Natural killer cell treated with Interleukin-12 subunit alpha and Interleukin-12 subunit beta and Interleukin-15 and Interleukin-18, amount 100 ng/mL, for 72 hours (primary cell): ENCODE measurements at places on chromosomes 6 and 20.
A peak's percentile ranks its signal among the peaks of the same experiment; 100 is the strongest.

DNA sequence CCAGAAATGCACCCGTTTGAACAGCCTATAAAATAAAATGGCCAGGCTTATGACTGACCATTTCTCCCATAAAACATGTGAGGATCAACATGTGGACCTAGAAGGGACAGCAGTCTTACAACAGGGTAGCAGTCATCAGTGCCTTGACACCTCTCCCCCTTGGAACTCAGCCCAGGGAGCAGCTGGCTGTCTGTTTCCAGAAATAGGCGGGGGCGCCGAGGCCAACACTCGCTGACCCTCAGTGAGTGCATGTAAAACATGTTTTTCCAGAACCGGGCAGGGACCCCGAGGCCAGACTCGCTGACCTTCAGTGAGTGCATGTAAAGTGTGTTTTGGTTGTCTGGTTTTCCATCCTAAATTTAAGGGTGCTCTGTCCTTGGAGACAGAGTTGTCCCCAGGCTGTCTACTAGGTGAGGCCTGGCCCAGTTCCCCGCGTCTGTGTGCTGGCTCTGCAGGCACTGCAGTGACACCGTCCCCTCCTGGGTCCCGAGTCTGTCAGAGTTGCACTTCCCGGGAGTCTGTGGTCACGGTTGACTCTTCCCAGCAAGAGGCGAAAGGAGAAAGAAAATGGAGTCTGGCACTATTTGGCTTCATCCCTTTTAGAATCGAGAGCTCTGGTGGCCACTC is 19.8 kb upstream of the ADRM1 start:
- no peak for DNase-seq

DNA sequence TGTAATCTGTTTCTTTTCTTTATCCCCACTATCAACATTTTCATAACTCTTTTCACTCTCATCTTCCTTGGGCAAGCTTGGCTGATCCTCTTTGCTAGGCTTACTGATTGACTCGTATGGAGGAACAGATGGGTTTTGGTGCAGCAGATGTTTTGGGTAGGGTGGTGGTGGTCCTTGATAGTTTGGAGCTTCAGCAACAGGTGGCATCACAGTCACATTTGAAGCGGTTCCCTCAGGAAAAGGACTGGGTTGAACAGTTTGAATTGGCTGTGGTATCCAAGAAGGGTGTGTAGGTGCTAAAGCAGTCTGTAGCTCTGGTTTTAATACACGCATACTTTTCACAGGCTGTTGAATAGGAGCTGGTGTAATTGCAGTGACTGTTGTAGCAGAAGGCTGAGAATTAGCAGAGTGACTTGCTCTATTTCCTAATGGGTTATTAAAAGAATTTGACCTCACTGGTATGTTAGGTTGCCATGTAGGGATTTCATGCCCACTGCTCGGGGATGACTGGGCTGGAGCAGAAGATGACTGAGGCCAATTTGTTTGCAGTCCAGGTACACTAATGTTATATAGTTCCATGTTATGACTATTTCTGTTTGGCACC is 34.5 kb downstream of the LATS1 start:
- no peak for DNase-seq

- no peak for DNase-seq
These were observed 271.8 kb downstream of the PRL start for GRCh38 chr6:22024973-22025467.

GRCh38 chr6:22413681-22414311 is 117.0 kb upstream of the PRL start:
- DNase-seq: no peak

- DNase-seq: no peak
These were observed 2.2 kb downstream of the CBLN4 start for GRCh38 chr20:56002908-56003800.

DNA sequence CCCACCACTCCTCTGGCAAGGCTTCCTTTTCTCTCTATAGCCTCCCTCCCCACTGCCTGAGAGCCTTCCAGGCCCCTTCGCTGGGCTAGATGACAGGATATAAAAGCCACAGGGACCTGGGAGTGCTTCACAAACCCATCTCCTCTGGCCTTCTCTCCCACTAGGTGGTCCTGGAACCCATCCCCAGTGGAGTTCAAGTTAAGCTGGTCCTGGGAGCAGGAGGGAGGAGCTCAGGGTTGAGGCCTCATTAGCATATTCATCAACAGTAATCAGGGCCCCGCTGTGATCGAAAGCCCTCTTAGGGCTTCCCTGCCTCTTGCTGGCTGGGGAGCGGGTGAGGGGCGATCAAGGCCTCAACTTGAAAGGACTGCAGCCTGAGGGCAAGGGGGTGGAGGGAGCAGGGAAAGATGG is 9.1 kb downstream of the EBF4 start:
- no peak for DNase-seq

DNA sequence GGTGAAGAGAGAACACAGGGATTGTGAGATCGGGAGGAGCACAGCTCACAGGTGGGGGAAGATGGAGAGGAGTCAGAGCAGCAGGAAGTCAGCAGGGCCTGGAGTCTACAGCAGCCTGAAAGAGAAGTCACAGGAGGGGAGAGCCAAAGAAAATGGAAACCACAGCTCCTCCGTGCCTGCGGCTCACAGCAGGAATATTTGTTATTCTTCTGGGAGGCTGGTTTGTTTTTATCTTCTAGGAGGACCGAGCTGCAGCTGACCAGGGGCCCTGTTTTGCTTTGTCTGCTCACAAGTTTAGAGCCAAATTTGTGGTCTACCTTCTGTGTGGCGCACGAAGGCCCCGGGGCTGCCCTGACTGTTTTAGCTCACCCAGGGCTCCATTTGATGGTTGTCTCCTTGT is 81.8 kb downstream of the CLIC5 start:
- DNase-seq: no peak

- peak; percentile 72 for DNase-seq
These were observed 123.3 kb upstream of the SLC2A12 start for GRCh38 chr6:134175532-134176263.

DNA sequence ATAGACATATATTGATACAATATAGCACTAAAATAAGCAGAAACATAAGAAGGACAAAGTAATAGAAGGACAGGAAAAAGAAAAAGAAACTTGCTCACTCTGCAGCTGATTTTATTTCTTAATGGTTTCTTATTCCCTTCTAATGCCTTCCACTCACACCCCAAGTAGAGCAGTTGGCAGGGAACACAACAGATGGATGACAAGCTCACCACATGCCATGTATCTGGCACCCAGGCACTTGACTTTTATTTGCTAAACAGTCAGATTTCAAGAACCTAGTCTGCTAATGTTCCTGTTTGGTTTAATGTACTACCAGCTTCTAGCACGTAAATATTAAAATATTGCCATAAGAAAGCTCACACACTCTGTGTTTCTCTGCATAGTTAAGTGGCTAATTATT is 87.1 kb downstream of the COL19A1 start:
- DNase-seq: no peak

- no peak for DNase-seq
These were observed 27.6 kb upstream of the ADA start for GRCh38 chr20:44678990-44679611.

GRCh38 chr20:54397292-54398140 is 77.9 kb upstream of the DOK5 start:
- DNase-seq: no peak

DNA sequence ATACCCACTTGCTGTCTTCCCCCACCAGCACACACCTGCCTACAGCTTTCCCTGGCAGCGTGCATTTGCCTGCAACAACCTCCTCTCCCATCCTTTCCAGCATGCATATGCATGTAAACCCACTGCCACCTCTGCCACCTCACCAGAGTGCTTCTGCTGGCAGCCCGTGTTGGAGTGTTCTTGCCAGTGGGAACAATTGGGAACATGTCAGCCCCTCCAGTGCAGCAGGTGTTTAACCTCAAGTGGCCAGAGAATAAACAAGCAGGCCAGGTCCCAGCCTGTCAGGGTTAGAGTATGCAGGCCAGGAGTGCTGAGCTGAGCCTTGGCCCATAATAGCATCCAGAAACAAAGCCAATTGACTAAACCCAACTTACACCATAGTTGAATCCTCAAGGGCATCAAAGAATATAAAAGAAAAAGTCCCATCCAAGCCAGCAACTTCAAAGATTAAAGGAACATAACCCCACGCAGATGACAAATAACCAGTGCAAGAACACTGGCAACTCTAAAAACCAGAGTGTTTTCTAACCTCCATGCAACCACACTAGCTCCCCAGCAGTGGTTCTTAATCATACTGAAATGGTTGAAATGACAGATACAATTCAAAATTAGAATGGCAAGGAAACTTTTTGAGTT is 1212.1 kb upstream of the CITED2 start:
- no peak for DNase-seq

- no peak for DNase-seq
These were observed 48.9 kb downstream of the OR2B6 start for GRCh38 chr6:28005975-28006374.

- no peak for DNase-seq
These were observed 34.4 kb downstream of the PCNA start for GRCh38 chr20:5085380-5085779.

GRCh38 chr20:51220293-51220706 is 197.4 kb upstream of the KCNG1 start:
- peak; percentile 67 for DNase-seq

GRCh38 chr6:35469751-35470662 is 1.8 kb downstream of the RPL10A start:
- DNase-seq: no peak
